ENCODE measurements at places on chromosomes 2 and 18. TPM values are rescaled to one million over a fixed set of nuclear protein-coding genes. Genes with fewer than 3 reads are reported as not detected.

Gene GAL3ST2
- total RNA-seq = 0.46 TPM

Gene GALNT3
- total RNA-seq = 1.8 TPM

Gene SIX3
- not detected for total RNA-seq

Gene RBM44
- 0.33 TPM for total RNA-seq

Gene CIB4
- not detected for total RNA-seq

Gene TUBB8B
- not detected for total RNA-seq

Gene VWC2L
- not detected for total RNA-seq

Gene FKBP1B
- 6.8 TPM for total RNA-seq

Gene MAP2
- total RNA-seq = 10.7 TPM

Gene HOXD1
- not detected for total RNA-seq

Gene MZT2A
- total RNA-seq = 49.3 TPM

Gene RGPD4
- total RNA-seq = not detected

Gene RPRM
- total RNA-seq = not detected

Gene PDE1A
- 9.7 TPM for total RNA-seq

Gene IL1R1
- total RNA-seq = 109 TPM

Gene ATG4B
- 74.7 TPM for total RNA-seq

Gene NLRC4
- total RNA-seq = 0.03 TPM

Gene AQP12B
- total RNA-seq = not detected

Gene FHOD3
- 7.0 TPM for total RNA-seq

Gene DSG3
- under 0.01 TPM for total RNA-seq

Gene TMEM87B
- 29.4 TPM for total RNA-seq

Gene SERPINB10
- not detected for total RNA-seq

Gene IFIH1
- total RNA-seq = 7.3 TPM

Gene CBLN2
- total RNA-seq = 0.07 TPM

Gene KYNU
- total RNA-seq = 0.20 TPM

Gene CRYBA2
- total RNA-seq = not detected

Gene KCTD1
- 14.9 TPM for total RNA-seq

Gene GLS
- total RNA-seq = 326 TPM

Gene UXS1
- total RNA-seq = 45.5 TPM

Gene ACP1
- 77.6 TPM for total RNA-seq

Gene SLC5A7
- not detected for total RNA-seq

Gene RIT2
- total RNA-seq = not detected

Gene TDRD15
- not detected for total RNA-seq

Gene STARD6
- not detected for total RNA-seq

Gene BOK
- 13.4 TPM for total RNA-seq

Gene DUSP2
- total RNA-seq = 2.9 TPM

Gene RAB6C
- not detected for total RNA-seq

Gene NR4A2
- total RNA-seq = 0.40 TPM

Gene SCN1A
- total RNA-seq = 0.13 TPM

Gene UGT1A5
- total RNA-seq = not detected

Gene HDLBP
- total RNA-seq = 1,582 TPM

Gene GPR75
- total RNA-seq = 1.5 TPM

Gene CDH20
- 0.13 TPM for total RNA-seq

Data from smooth muscle cell of the pulmonary artery (primary cell).